Calu3 (cell line): ENCODE measurements at places on chromosomes 6 and 20. TPM values are rescaled to one million over a fixed set of nuclear protein-coding genes. Genes with fewer than 3 reads are reported as not detected.

DNA sequence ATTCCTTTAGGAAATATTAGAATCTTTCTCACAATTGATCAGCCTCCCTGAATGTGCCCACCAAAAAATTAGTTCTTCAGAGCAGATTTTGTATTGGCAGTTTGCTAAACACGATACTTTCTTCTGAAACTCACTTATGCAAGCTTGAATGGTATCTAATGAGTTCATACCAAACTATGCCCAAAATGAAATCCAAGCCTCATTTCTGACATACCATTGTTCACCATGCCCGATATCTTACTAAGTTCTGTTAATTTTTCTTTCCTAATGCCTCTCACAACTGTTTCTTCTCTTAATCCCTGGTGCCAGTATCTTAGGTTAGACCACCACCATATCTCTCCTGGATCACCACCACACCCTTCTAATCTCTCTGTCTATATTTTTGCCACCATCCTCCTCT, 755.9 kb downstream of the KIF16B start:
- no peak overlapping the region for H3K4me3 ChIP-seq
- no peak overlapping the region for H3K27ac ChIP-seq
- no peaks in the 10 kb centered on the region for H3K27me3 ChIP-seq
- peaks cover 10% of the 10 kb centered on the region for H3K4me1 ChIP-seq

- no peaks in the 10 kb centered on the region for H3K27me3 ChIP-seq
These were observed 34.7 kb downstream of the HM13 start for GRCh38 chr20:31548820-31549512.

E2F1 gene
- 56.9 and 62.3 TPM in 2 replicates for total RNA-seq

DNA sequence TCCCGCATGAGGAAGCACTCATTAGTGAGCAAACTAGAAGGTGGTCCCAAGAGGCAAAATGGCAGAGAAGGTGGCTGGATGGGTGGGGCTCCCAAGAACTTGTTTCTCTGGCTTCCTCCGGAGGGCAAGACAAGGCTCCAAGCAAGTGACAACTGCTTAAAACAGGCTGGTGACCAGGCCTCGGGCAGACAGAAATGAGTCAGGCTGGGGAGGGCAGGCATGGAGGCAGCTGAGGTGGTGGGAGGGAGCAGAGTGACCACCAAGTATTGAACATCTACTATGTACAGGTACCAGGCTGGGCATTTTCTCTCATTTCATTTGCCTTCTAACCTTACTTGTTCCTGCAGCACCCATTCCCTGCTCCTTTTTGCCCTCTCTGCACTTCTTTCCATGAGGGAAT, 33.4 kb downstream of the TNXB start:
- H3K27me3 ChIP-seq: peaks cover 35% of the 10 kb centered on the region
- no peaks in the 10 kb centered on the region for H3K36me3 ChIP-seq
- no peak for DNase-seq
- H3K4me1 ChIP-seq: no peaks in the 10 kb centered on the region

DNA sequence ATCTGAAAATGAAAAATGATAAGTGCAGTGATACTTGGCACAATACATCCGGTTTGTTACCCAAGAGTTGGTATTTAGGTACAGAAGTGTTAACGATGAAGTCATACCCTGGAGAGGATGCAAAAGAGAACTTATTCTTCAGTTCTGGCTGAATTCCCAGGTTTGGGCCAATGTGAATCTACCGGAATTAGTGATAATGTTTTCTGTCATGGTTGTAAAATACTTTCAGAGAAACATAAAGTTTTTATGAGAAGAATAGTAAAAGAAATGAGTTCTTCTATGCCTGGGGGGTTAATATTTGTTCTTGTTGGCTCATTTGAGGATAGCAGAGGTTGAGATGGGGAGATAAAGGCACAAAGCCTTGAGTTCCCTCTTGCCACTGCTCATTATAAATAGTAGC, 509.9 kb upstream of the POU3F2 start:
- H3K4me3 ChIP-seq: no peak overlapping the region
- DNase-seq: no peak
- H3K4me1 ChIP-seq: no peaks in the 10 kb centered on the region
- H3K36me3 ChIP-seq: no peaks in the 10 kb centered on the region
- H3K27me3 ChIP-seq: no peaks in the 10 kb centered on the region

GRCh38 chr6:87921034-87921433, 126.6 kb upstream of the SPACA1 start:
- peaks cover 7% of the 10 kb centered on the region for H3K4me1 ChIP-seq
- no peak overlapping the region for H3K4me3 ChIP-seq

DNA sequence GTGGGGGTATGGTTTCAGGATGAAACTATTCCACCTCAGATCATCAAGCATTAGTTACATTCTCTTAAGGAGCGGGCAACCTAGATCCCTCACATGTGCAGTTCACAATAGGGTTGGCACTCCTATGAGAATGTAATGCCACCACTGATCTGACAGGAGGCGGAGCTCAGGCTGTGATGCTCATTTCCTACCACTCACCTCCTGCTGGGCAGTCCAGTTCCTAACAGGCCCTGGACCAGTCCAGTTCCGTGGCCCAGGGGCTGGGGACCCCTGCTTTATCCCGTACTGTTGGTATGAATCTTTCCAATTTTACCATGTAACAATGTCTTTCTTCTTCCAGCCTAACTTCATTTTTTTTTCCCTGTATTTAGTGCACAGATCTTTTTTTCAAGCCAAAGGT, 94.9 kb downstream of the OGFRL1 start:
- peaks cover 49% of the 10 kb centered on the region for H3K4me1 ChIP-seq
- H3K4me3 ChIP-seq: no peak overlapping the region
- H3K27ac ChIP-seq: peak overlapping the region; percentile 28
- DNase-seq: peak; percentile 41
- H3K27me3 ChIP-seq: no peaks in the 10 kb centered on the region
- peaks cover 59% of the 10 kb centered on the region for H3K36me3 ChIP-seq

ULBP2 gene
- 7.1 and 7.6 TPM in 2 replicates for total RNA-seq

- H3K36me3 ChIP-seq: no peaks in the 10 kb centered on the region
- no peak overlapping the region for H3K4me3 ChIP-seq
- H3K4me1 ChIP-seq: no peaks in the 10 kb centered on the region
- DNase-seq: no peak
- H3K27me3 ChIP-seq: no peaks in the 10 kb centered on the region
These were observed 272.0 kb upstream of the SOX4 start for GRCh38 chr6:21321531-21321930.

FAM209A gene
- total RNA-seq: 0.40 and 0.95 TPM in 2 replicates

DNA sequence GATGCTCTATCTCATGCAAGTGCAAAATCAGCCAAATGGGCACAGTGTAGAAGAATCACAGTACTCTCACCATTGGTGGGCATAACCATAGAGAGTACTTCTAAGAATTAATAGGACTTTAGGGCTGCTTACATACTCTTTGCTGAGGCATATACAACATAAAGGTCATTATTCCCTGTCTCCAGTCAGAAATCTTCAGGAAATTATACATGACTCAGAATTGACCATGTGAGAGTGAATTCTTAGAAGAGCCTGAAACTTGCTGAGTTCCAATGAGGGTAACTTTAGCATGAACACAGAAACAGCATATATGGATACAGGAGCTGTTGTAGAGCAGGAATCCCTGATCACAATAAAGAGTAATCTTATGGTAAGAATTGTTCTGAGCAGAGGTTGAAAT, 498.7 kb downstream of the TENT5A start:
- no peaks in the 10 kb centered on the region for H3K27me3 ChIP-seq
- H3K27ac ChIP-seq: no peak overlapping the region
- no peaks in the 10 kb centered on the region for H3K4me1 ChIP-seq
- no peaks in the 10 kb centered on the region for H3K36me3 ChIP-seq
- no peak for DNase-seq
- no peak overlapping the region for H3K4me3 ChIP-seq
